ENCODE measurements at places on chromosomes 2 and 18.

DNA sequence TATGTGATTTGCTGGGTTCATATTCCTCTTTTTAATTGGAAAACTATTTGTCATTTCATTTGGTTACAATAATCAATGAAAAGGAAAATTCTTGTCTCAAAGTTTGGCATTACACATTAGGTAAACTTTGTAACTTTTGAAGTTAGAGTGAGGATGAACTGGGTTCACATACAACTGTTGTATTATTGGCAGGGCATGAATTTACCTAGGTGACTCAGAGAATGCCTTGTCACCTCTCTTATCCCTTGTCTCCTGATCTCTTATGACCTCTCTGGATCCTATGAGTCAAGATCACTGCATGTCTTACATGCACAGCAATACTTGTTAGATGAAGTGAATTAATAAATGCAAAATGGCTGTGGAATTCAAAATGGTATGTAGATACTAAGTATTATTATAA is 563.4 kb upstream of the GCFC2 start:
- DNase-seq = no peak

DNA sequence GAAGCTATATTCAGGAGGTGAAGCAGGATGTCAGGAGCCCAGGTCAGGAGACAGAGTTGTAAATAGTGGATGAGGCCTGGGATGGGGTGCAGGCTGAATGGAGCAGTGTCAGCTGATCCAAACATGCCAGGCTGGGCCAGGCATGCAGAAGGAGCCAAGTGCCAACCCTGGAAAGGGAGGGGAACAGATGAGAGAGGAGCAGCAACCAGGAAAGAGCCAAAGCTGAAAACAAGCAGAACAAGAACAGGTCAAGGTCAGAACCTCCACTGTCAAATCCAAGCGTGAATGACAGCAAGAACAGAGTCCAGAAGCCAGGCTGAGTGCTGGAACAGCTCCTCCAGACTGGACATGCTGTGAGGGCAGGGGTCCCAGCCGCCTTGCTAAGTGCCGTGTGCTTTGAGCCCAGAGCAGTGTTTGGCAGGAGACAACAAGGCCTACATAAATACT is 49.2 kb upstream of the PPP1CB start:
- no peak for DNase-seq

DNA sequence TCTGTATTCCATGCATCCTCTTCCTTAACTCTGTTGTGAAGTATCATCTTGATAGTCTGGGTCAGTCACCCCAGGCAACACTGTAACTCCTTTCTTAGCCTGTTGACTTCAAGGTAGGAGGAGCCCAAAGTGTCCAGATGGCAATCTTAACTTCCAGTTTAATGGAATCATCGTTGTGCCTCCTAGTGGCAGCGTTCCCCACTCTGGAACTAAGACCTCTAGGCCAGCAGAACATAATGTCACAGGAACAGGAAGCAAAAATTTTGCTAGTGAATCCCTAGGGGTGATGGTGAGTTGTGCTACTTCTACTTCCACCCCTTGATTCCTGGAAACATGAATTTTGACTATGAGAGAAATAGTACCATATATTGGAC is 11.7 kb downstream of the SGPP2 start:
- DNase-seq = no peak

DNA sequence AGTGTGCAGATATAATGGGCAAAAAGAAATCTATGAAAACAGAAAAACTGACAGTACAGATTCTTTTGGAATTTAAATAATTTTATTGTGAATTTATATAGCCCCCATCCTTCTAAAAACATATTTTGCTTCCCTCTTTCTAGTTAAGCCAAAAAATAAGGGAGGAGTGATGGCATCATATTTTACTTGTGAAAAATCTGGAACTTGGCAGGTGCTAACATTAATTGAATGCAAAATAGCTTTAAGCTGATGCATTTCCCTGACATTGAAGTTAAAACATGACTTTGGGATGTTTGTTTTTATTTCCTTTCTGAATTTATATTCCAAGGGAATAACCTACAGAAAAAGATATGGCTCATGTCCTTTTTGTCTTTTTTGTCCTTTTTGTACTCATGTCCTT is 82.6 kb upstream of the RBM44 start:
- no peak for DNase-seq

- DNase-seq = no peak
These were observed 282.9 kb upstream of the REV1 start for GRCh38 chr2:99772591-99773331.

GRCh38 chr2:166632616-166633015 is 138.6 kb upstream of the SCN7A start:
- no peak for DNase-seq

DNA sequence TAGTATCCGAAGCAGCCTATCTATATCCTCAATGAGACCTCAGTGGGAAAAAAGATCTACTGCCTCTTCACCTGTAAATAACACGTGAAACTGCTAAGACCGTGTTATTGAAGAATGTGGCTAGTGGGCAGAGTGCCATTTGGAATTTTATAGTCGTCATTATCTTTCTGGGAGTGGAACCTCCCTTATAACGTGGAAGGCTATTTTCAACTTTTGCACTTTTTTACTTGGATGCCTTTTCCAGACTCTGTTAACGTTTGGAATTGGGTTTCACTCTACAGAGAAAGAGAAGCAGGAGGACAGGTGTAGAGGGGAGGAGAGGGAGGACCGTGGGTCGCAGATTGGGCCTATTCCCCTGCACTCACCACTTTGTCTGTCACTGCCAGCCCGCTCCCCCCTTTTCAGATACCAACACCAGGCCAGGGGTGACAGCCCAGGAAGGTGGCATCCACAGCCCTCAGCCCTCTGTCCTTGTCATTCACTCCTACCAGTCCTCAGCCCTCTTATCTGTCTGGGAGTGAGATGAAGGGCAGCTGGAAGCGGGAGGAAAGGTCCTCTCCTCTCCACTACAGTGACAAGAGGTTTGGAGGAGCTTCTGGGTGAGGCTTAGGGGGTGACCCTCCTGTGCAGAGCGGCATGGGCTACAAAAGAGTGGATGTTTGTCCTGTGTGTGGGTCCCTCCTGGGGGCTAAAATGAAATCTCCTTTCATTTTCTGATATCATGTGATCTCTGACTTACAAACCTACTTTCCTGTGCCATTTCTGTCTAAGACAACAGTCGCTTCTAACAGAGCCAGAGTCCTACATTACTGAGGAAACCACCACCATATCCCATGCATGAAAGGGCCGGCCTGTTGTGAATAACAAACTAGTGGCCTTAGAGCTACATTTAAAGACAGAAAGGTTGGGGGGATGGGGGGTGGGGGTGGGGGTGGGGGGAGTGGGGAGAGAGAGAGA is 23.9 kb upstream of the CEP68 start:
- DNase-seq = no peak

DNA sequence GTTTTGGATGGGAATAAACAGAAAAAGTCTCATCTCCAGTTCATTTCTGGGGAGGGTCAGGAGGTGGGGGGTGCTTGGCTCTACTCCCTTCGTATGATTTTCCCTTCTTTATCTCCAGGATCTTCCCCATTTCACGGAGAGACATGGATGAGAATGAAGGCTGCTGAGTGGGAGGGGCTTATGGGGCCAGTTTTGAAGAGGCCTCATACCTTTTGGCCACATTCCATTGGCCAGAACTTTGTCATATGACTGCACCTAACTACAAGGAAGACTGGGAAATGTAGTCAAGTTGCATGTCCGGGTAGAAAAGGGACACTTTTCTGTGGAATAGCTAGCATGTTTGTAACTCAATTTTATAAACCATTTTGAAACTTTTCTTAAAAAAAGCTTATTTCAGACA is 117.6 kb downstream of the NEDD4L start:
- DNase-seq = no peak

DNA sequence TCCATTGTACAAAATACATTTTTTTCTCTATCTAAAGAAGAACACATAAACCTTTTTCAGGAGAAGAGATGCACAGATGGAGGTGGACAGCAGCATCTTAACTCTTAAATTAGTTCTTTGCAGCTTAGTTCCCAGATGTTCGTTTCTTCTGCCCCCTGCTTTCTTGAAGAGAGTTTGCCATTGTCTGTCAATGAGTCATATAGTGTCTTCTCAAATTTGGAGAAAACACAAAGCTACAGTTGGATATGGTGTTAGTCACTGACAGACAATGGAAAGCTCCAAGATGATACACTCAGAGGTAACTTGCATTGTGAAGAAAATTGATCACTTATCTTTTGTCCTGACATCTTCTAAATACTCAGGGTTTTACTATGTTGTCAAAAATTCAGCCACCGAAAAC is 48.8 kb upstream of the TMEFF2 start:
- no peak for DNase-seq

- no peak for DNase-seq
These were observed 13.5 kb upstream of the LBH start for GRCh38 chr2:30217644-30218337.

DNA sequence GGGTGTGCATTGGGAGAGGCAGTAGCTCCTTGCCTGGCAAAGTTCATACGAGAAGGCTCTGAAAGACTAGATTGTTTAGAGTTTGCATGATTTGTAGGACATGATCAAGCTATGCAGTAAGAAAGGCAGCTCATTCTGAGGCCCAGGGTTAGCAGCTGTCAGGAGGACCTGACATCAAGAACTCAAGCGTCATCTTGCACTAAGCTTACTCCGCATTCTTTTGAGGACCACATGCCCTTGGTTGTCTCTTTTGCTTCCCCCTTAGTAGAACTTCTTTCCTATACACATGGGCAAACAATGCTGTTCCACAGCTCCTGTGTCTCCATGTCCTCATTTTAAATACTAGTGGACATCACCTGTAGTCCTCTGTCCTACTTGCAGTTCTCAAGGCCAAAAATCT is 14.0 kb downstream of the ZNF532 start:
- no peak for DNase-seq

- DNase-seq = no peak
These were observed 228.6 kb upstream of the CHST9 start for GRCh38 chr18:27413495-27414401.

DNA sequence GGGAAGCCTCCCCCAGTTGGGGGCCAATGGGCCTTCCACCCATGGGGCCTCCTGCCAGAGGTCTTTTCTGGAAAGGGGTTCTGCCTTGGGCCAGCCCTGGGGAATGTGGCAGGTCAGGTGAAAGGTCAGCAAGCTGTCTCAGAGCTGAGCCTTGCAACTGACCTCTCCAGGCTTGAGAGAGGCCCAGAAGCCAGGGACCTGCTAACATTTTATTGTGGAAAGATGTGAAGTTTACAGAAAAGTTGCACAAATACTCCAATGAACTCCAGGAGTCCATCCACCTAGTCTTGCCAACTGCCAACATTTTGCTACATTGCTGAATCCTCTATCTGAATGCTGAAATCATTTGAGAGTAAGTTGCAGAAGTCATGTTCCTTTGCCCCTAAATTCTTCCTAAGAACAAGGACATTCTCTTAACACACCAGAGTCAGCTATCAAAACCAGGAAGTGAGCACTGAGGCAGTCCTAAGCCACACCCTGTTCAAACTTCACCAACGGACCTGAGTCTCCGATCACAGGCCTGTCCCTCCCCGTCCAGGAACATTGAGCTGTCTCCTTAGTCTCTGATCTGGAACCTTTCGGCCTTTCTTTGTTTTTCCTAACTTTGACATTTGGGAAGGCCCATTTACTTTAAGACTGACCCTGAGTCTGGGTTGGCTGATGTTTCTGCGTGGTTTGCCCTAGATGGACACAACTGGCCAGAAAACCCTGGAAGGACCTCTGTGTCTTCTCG is 4.0 kb downstream of the SNORC start:
- DNase-seq = no peak

DNA sequence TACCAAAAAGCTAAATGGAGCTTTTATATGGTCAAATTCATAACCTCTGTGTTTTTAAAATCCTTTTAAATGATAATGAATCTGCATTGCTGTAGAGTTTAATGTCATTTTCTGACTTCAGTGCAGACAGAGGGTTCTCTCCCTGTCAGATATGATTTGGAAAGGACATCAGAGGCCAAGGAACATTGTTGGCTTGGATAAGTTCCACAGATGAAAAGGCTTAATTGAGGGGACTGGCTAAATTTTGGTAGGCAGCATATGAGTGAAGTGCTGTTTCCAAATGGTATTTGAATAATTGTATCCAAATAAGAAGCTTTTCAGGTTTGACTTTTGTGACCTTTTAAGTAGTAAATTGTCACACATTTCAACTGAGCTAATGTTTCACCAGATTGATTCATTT is 124.6 kb upstream of the KCNH7 start:
- DNase-seq = no peak

DNA sequence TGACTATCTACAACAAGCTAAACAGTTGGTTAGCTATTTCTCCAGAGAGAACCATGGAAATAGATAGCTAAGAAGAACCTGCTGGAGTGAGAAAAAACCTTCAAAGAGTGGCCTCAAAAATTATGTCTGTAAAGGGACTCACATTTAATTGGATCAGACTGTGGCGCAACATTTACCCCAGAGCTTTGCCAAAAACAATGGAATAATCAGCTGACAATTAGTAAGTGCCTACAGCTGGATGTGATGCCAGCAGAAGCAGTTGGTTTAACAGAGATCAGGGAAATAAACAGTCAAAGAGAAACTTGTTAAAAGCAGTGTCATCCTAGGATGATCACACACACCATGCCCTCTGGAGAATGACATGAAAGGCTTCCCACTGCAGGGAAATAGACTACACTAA is 310.7 kb downstream of the CLIP4 start:
- no peak for DNase-seq

DNA sequence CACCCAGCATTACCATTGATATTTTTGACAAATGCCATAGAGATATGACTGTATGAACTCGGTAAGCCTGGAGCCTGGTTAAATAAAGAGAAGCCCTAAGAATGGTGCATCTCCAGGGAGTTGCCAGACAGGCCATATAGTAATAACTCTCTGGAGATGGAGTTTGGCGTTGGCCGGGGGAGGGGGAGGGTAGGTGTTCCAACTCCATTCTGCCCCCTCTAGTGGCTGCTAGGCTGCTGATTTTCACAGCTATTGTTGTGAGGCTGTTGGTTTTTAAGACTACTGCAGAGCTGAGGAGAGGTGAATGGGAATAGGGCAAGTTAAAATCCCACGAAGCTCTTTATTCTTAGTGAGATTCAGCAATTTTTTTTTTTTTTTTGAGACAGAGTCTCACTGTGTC is 99.9 kb downstream of the GALNT14 start:
- DNase-seq = no peak

DNA sequence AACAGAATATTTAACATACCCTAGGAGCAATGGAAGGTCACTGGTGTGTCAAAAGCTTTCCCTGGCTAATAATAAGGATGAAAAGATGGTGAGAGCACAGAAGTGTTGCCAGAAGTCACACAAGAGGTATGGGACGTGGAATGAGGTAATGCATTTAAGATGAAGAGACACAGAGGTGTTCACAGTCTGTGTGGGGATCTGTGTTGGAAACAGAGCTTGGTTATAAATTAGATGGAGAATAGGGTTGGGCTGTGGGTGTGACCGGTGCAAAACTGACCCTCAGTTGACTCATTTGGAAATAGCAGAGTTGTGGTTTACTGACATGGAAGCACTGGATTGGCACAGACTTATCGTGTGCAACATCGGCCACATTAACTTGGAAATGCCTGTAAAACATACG is 372.5 kb downstream of the SATB2 start:
- no peak for DNase-seq

DNA sequence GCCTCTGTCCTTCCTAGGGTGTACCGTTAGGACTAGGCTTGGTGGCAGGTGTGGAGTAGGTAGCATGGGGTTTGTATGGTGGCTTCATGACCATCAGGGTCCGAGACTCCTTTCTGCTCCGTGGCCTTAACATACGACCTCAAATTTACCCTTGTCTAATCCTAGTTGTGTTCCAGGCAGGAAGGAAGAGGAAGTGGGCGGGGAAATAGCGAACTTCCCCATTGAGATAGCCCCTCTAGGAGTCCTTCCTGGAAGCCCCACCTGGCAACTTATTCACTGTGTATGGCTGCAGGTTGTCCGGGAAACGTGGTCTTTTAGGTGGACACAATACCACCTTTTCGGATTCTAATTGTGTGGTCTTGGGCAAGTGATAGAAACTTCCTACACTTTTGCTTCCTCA is 9.3 kb downstream of the CD8A start:
- no peak for DNase-seq

- DNase-seq = no peak
These were observed 7.9 kb downstream of the ALPP start for GRCh38 chr2:232386490-232386739.
